ENCODE measurements at places on chromosomes 16 and 17. TPM values are rescaled to one million over a fixed set of nuclear protein-coding genes. Genes with fewer than 3 reads are reported as not detected.

RTN4RL1 gene
- total RNA-seq: 0.20 TPM

USP6 gene
- not detected for total RNA-seq

MYH10 gene
- total RNA-seq: 37.1 TPM

NACA2 gene
- total RNA-seq: not detected

RDM1 gene
- 0.37 TPM for total RNA-seq

HERPUD1 gene
- total RNA-seq: 70.6 TPM

RAP1GAP2 gene
- total RNA-seq: 3.3 TPM

UMOD gene
- not detected for total RNA-seq

HCFC1R1 gene
- 16.2 TPM for total RNA-seq

PMFBP1 gene
- total RNA-seq: 0.78 TPM

HCRT gene
- total RNA-seq: not detected

MT1E gene
- 226 TPM for total RNA-seq

FNDC8 gene
- not detected for total RNA-seq

EIF5A gene
- total RNA-seq: 1,080 TPM

POLR3E gene
- total RNA-seq: 36.2 TPM

ATP5PD gene
- 234 TPM for total RNA-seq

KRTAP4-6 gene
- not detected for total RNA-seq

MYH2 gene
- not detected for total RNA-seq

KRT9 gene
- total RNA-seq: not detected
